Thyroid gland (tissue), 4 donors: ENCODE measurements at places on chromosomes 7 and 10. TPM values are rescaled to one million over a fixed set of nuclear protein-coding genes. Genes with fewer than 3 reads are reported as not detected.

Gene CD36
- total RNA-seq = 164 TPM

GRCh38 chr10:69768386-69768785, 33.3 kb upstream of the COL13A1 start:
- DNase-seq = no peak

Gene VSIR
- total RNA-seq = 20.0 TPM

Gene MUC12
- total RNA-seq = not detected

- DNase-seq = no peak
These were observed 165.7 kb upstream of the GNAI1 start for GRCh38 chr7:79968894-79969293.
